ENCODE measurements at places on chromosomes 4 and X.

DNA sequence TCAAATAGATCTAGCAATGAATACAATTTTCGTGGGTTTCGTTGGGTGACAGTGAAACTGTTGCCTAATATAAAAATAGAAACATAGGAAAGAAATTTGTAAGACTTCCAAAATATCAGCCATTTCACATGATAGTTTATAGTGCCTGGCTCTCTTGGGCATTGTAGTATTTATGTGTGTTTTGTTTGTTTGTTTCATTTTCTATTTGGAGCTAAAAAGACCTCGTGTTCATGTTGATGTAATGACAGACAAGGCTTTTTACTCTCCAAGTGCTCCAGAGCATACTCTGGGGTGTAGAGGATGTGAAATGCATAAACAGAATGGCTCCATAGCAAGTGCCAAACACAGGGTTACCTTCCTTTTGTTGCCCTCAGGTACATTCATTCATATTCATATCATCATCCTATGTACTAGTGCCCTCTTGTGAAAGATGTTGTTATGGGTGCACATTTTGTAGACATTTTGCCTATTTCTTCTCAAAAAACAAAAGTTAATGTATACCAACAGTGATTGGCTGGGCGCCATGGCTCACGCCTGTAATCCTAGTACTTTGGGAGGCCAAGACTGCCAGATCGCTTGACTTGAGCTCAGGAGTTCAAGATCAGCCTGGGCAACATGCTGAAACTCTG is 100.7 kb upstream of the AMOT start:
- no peak for DNase-seq

DNA sequence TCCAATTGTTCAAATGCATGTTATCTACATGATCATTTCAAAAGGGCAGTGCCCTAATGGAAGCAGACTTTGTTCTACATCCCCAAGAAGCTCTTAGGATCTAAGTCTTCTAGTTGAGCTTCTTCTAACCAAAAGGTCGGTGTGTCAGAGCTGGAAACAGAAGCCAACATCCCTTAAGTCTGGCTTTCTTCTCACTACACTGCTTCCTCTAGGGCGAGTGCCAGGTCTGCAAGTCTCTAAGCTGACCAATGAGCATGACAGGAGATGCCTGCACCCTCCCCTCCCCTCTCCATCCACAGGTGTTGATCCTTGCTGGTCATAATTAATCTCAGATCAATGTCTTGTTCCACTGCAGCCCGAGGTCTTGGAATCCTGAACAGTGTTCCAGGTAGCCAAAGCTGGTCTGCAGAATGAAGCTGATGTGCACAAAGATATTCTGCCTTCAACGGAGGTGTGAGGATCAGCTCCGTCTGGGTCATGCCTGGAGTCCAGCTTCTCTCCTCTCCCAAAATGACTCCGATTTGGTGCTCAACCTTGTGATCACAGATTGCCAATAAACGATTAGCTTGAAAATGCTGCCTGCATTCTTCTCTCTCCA is 44.1 kb downstream of the WDR1 start:
- DNase-seq, result no peak

DNA sequence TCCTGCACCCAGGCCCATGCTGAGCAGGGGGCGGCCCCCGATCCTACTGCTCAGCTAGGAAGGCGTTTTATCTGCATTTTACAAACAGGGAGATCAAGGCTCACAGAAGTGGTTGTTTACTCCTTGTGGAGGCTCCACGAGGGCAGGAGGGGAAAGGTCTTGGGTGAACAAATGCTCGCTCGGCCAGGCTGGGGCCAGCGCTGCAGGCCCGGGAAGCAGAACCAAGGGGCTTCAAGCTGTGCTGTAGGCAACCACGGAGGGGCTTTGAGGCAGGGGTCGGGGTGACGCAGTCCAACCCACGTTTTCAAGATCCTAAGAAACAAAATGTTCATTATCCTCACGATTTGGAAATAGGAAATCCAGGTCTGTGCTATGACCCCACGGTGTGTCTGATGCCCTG is 125.8 kb downstream of the HMX1 start:
- DNase-seq, result peak; percentile 1

GRCh38 chr4:76302826-76303438 is 3.6 kb upstream of the STBD1 start:
- no peak for DNase-seq

GRCh38 chr4:114396808-114397207 is 201.8 kb upstream of the UGT8 start:
- DNase-seq, result no peak

- DNase-seq, result no peak
Observed at GRCh38 chr4:107276052-107276451, 239.9 kb upstream of the DKK2 start.

DNA sequence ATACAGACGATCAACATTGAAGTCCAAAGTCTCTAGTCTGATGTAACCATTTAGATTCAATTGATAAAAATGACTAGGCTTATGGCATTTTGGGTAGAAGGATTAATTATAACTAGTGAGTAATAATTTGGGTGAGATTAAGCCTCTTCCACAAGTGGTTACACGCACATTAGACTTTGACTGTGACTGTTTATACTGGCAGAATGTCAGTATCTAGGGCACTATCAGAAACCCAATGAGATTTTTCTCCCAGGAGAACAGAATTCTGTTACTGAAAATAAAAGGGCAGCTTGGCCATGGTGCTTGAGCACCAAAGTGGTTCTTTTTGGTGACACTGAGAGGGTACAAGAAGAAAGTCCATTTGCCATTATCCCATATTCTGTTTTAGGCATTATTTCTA is 3.3 kb downstream of the PLS3 start:
- DNase-seq, result no peak

DNA sequence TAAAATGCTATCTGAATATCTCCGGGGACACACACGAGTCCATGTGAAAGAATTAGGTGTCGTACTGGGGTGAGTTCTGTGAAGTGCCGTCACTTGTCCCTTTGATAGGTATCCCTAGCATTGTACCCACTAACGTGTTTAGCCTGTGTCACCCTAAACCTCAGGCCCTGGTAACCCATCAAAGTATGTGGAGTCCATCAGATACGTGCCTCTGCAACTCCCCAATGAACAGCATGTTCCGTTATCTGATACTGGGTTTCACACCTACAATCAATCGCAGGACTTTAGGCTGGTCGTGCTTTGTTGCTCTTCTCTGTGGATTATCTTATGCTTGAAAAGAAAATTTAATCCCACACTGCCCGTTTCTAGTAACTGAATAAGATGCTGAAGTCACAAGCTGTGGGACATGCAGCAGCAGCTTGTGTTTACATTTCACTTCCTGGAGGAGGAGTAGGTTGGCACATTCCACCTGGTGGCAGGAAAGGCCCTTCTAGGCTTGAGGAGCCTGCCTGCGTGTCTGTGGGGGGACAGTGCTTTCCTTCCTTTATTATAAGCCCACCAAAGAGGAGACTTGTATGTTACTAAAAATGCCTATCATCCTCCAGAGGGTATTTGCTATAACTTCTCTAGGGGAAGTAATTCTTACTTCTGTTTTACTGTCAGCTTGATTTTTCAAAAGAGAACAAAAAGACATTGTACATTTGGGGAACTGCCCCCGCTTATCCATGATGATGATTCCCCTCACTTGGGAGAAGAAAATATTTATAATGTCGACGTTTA is 127.2 kb downstream of the FNIP2 start:
- DNase-seq, result peak; percentile 41

DNA sequence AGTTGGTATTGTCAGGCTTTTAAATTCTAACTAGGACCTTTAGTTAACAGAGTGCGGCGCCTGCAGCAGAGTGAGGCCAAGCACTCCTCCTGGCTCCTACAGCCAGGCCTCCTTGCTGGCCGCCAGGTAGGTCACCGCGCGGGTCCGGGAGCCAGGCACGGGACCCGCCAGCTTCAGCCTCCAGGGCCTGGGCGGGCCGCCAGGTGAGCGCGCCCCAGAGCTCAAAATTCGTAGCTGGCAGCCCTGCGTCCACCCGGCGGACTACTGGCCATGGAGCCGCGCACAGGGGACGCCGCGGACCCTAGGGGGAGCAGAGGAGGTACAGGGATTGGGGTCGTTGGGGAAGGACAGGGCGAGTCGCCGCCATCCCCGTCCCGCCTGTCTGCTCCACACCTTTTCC is at the start of gene MAGIX:
Gene MAGIX (plus strand): TSS at position 139 of the 400 bp plus-strand sequence. CDS start 132 bp downstream, at position 271.
- DNase-seq, result no peak
